ENCODE measurements at places on chromosomes 6 and 20.

- peak; percentile 15 for DNase-seq
Observed at GRCh38 chr6:43971776-43972126, 155.5 kb downstream of the MRPL14 start.

DNA sequence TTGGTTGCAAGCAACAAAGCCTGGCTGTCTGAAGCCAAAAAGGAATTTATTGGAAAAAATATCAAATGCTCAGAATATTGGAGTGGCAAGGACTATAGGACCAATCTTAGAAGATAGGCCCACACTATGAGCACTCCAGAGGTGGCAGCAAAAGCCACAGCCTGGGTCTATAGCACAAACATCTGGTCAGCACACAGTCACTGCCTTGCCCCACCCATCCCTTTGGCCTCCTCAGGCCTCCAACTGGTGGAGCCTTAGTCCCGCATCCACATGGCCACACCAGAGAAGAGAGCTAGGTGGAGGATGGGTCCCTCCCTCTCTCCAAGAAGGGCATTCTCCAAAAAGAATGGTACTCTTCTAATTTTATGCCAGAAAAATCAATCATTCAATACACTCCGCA lies 14.0 kb downstream of the NUDT3 start:
- DNase-seq, result no peak

DNA sequence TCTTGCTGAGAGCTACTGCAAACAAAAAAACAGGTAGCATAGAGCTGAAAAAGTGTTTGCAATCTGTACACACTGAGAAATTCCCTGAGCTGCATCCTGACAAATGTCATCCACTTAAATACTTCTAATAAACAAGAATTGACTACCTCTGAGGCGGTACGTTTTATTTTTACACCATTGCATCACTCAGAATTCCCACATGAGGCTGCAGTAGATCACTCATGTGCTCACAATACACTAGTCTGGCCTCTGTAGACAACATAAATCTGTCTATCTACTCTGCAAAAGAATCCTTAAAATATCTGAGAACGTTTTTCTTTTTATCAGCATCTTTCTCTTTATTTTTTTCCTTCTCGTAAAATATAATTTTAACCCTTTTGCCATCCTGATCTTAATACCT lies 661.4 kb downstream of the EPHA7 start:
- no peak for DNase-seq

DNA sequence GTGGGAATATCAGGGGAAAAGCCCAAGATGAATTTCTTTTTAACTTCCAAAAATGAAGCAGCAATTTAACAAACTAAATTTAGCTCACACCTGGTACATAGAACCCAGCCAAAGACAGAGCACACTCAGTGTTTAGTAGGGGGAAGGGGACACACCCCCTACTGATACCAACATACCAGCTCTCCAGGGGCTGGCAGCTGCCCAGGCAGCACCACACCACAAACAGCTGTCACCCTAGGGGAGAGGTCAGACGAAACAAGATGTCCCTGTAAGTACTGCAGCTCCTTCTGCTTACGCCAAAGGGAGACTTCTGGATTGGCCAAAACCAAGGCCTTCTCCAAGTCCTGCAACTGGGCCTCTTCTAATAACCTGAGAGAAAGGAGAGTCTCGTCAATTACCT lies 26.0 kb downstream of the MDN1 start:
- DNase-seq, result no peak

DNA sequence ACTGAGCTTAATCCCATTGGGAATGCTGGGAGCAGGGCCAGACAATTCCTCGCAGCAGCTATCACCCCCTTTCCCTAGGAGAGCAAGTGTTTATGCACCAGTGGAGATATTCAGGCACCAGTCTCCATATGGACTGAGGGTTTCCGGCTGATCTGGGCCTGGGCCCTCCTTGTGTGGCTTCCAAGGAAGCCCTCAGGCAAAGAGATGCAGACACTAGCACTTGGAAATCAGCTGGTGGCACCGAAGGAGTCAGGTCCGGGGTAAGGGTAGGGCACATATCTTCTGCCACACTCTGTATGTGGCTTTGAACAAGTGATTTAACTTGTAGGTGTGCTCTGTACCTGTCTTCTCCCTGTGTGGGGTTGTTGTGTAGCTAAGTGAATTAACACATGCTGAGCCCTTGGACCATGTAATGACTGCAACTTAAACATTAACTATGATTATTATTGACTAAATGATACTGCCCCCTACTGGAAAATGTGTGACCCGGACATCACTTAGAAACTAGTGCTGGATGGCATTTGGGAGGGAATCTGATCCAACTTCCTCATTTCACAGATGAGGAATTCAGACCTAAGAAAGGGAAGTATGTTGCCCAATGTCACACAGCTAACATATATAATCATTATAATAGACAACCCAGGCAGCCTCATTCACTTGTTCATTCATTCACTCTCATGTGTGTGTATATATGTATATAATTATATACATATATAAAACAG lies 19.3 kb upstream of the WFDC2 start:
- DNase-seq, result no peak

- no peak for DNase-seq
Observed at GRCh38 chr20:2297357-2297728, 1.5 kb downstream of the TGM3 start.

DNA sequence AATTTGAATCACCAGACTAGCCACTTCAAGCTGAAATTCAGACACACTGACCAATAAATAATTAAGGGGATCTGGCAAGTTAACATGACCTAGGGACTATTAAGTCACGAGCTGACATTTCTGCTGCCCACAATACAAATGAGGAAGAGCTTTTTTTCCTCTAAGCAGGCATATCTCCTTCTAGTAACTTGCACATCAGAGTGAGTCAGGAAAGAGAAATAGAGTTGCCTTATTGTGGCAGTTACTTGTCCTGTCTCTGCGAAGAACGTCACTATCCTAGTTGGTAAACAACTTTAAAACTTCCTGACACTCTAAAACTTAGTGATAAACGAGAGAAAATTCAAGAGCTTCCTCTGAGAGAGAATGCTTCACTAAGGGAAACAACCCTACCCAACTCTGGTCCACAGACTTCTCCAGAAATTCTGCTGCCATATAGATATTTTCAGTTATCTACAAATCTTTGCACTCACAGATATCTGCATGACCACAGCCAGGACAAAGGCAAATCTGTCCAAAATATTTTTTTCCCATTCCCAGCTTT lies 4.2 kb downstream of the PLA2G7 start:
- no peak for DNase-seq

GRCh38 chr6:62286470-62286843 lies 432 bp upstream of the KHDRBS2 start:
- no peak for DNase-seq

- no peak for DNase-seq
Observed at GRCh38 chr6:34096814-34097213, 49.1 kb downstream of the GRM4 start.

DNA sequence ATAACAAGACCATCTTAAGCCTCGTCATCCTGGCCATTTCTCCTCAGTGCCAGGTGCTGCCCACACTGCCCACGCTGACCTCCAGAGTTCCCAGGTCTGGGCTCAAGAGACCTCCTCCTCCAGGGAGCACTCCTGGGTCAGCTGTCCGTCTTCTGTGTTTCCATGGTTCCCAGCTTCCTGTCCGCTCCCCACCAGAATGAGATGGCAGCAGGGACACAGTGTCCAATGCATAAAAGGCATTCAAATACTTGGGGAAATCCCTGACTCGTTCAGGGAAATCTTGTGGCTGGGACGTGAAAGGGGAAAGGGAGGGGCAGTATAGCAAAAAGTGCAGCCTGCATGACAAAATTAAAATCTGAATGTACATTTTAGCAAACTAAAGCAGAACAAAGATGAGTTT lies 54.3 kb downstream of the SLC23A2 start:
- no peak for DNase-seq

GRCh38 chr6:26003102-26003694 lies 40.6 kb downstream of the TRIM38 start:
- peak; percentile 62 for DNase-seq

GRCh38 chr6:15359335-15359862 lies 113.5 kb downstream of the JARID2 start:
- DNase-seq, result peak; percentile 35

GRCh38 chr20:18811904-18812303 lies 1.7 kb upstream of the SCP2D1 start:
- no peak for DNase-seq

DNA sequence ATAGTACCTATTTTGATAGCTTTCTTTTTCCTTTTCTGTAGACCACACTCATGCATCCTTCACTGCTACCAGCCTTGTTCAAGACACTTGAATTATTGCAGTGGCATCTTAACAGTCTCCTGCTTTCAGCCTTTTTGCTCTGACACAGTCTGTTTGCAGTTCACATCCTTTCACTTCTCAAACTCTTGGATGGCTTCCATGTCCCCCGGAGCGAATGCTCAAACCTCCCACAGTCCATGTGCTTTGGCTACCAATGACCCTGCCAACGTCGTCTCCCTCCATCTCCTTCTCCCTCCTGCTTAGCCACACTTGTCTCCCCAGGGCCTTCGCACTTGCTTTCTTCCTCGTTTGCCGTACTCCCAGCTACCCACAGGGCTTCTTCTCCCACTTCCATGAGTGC lies 270.0 kb upstream of the ZFP64 start:
- DNase-seq, result no peak

- no peak for DNase-seq
Observed at GRCh38 chr6:37200085-37200484, 30.1 kb downstream of the PIM1 start.

DNA sequence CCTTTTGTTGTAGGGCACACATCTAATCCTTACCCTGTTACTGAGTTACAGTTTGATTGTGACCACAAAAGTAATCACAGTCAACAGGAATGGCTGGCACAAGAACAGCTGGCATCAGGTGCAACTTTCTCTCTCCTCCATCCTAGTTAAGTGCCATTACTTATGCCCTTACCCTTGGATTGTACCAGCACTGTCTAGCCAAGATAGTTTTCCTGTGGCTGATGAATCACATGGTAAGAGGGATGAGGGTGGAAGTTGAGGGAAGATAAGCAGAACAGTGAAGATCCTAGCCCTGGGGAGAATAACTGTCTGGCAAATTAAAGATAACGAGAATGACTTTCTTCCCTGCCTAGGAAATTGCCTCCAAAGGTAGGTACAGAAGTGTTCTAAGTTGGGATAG lies 42.0 kb downstream of the RNF217 start:
- DNase-seq, result no peak

- DNase-seq, result no peak
Observed at GRCh38 chr6:129050086-129050485, 167.1 kb downstream of the LAMA2 start.

- DNase-seq, result no peak
Observed at GRCh38 chr6:87617405-87617804, 27.5 kb downstream of the ORC3 start.

- no peak for DNase-seq
Observed at GRCh38 chr20:44098256-44098630, 88.7 kb downstream of the JPH2 start.

GRCh38 chr6:158697811-158698210 lies 48.0 kb downstream of the SYTL3 start:
- DNase-seq, result no peak

- peak; percentile 60 for DNase-seq
Observed at GRCh38 chr20:42613076-42613475, 576.6 kb downstream of the PTPRT start.

GRCh38 chr20:22836211-22836610 lies 198.9 kb upstream of the SSTR4 start:
- DNase-seq, result no peak

Data from femur (tissue), 1 donor.